Psoas muscle (tissue), 8 donors: ENCODE measurements at places on chromosomes 12 and 14. TPM values are rescaled to one million over a fixed set of nuclear protein-coding genes. Genes with fewer than 3 reads are reported as not detected.

MMP19 gene
- total RNA-seq: 2.8 TPM

POTEM gene
- not detected for total RNA-seq

GRCh38 chr14:63897721-63898163 is 44.9 kb downstream of the SYNE2 start:
- no peak for DNase-seq
- no peaks in the 10 kb centered on the region for H3K36me3 ChIP-seq
- no peak overlapping the region for H3K4me3 ChIP-seq
- H3K4me1 ChIP-seq: peaks cover 36% of the 10 kb centered on the region
- no peaks in the 10 kb centered on the region for H3K27me3 ChIP-seq

DNA sequence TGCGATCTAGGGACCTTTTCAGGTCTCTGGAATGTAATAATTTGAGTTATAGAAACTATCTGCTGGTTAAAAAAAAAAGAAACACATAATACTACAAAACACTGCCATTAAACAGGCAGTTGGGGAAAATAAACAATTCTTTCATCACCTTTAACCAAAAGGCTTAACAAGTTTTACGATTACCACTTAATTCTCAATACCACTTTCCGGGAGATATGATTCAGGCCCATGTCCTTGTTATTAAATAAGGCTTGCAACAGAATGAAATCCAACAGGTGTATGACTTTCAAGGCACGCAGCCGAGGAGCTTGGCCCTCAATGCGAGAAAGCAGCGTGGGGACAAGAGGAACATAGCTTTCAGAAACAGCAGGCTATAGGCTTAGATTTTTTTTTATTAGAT is 5.6 kb upstream of the GLRX5 start:
- peaks cover 46% of the 10 kb centered on the region for H3K4me1 ChIP-seq
- no peak overlapping the region for H3K4me3 ChIP-seq
- DNase-seq: no peak
- peaks cover 5% of the 10 kb centered on the region for H3K36me3 ChIP-seq

MAPKAPK5 gene
- 23.9 TPM for total RNA-seq
